Stimulated activated CD4-positive, alpha-beta T cell treated with anti-CD3 and anti-CD28 coated beads, Interleukin-12 subunit alpha, Interleukin-12 subunit beta, amount 100 ng/mL, for 48 hours (primary cell): ENCODE measurements at places on chromosomes 2 and 18.

- DNase-seq: no peak
These were observed 2.6 kb upstream of the HTR2B start for GRCh38 chr2:231127480-231127879.

GRCh38 chr18:59878644-59879043 is 21.2 kb upstream of the PMAIP1 start:
- DNase-seq: no peak

DNA sequence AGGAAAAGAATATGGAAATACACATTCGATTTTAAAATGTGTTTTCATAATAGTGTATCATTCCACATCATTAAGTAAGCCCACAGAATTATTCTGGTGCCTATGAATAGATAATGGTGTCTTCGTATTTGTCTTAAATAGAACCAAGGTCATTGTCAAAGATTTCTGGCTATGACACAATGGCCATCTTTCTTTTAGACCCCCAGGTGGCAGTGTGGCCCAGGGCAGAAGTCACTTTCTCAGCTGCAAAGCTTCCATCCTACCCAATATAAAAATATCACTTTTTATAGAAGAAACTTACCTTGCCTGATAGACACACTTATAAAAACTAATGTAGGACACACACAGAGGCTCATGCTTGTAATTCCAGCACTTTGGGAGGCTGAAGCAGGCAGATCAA is 57.5 kb downstream of the ZRANB3 start:
- no peak for DNase-seq

DNA sequence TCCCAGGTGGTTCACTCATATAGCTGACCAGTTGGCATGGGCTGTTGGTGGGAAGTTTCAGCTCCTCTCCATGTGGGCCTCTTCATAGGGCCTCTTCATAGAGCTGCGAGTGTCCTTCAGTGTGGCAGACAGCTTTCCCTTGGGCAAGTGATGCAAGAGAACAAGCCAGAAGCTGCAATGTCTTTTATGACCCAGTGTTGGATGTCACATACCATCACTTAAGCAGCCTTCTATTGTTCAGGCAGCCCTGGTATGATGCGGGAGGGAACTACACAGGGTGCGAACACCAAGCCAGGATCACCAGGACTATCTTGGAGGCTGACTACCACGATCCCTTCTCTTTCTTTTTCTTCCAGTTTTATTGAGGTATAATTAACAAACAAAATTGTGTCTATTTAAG is 126.5 kb upstream of the ITGA6 start:
- no peak for DNase-seq

DNA sequence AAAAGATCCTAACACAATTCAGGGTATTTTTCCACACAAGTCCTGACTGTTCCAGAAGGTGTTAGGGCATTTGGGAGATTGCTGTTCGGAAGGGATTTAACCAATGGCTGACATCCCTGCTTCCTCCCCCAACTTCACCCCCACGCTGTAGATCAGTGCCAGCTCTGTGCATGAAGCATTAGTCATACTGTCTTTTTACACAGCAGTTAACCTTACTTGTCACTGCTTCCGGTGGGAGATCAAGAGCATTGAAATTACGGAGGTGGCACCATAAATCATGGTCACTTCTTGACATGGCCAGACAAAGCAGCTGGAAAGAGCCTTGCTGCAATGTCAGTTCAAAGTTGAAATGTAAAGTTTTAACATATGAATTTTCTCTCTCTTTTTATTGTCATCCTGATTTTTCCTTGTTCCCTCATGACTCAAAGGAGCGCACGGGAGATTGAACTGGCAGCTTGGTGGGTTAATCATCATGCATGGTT is 70.2 kb downstream of the HRH4 start:
- DNase-seq: peak; percentile 3

DNA sequence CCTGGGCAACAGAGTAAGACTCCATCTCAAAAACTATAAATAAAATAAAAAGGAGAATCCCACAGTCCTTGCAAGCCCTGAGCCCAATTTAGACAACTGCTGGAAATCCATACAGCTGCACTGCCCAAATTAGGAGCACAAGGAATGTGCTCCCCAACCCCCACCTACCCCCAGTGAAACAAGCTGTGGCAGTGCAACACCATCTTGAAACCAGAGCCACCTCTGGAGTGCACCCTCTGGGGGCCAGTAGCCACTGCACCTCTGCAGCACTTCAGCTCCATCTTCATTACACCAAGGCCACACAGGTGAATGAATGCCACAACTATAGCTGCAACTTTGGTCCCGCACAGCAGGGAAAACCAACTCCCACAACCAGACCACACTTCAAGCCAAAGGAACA is 37.3 kb downstream of the USP34 start:
- DNase-seq: no peak

- no peak for DNase-seq
These were observed 133.5 kb downstream of the TANC1 start for GRCh38 chr2:159101755-159102489.

- no peak for DNase-seq
These were observed 876.5 kb downstream of the EPHA4 start for GRCh38 chr2:220695397-220696279.

DNA sequence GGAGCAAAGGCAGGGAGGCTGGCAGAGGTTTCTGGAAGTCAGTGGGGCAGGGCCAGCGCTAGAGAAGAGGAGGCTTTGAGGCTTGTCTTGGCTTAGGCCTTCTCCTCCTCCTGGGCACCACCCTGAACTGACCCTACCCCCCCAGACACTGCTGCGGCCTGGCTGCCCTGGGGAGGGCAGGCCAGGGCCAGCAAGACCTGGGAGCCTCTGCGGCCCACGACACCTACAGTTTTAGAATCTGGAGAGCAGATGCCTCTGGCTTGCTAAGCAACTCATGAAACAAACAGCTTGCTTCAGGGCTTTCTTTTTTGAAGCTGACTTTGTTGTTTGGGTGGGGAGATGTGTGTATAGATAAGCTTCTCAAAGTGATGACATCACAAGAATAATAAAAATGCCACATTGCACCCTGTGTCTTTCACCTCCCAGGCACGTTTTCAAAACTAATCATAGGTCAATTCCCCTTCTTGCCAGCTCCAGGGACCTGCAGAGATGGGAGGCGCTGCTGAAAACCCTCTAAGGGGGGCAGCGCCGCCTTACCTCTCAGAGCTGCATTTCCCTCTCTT is 46.2 kb upstream of the SMAD7 start:
- no peak for DNase-seq

GRCh38 chr18:77068321-77069312 is 64.0 kb downstream of the MBP start:
- no peak for DNase-seq

- DNase-seq: no peak
These were observed 27.5 kb upstream of the ACVR1 start for GRCh38 chr2:157903626-157904025.

GRCh38 chr2:222481941-222482340 is 57.6 kb downstream of the SGPP2 start:
- DNase-seq: no peak

DNA sequence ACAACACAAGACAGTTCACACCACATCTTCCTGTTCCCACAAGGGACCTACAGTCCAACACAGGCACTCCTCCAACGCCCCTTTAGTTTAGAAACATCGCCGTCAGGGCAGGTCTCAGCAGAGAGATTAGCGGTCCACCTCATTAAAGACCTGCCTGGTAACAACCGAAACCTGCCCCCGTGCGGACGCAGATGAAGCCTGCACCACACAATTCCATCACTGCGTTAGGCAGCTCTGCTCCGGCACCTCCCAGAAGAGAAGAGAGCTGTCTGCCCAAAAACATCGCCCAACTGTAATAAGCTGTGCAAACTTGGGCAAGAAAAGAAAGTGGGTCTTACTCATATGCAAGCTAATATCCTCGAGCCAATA is 32.7 kb downstream of the ZNF516 start:
- no peak for DNase-seq

- DNase-seq: no peak
These were observed 202.8 kb downstream of the BABAM2 start for GRCh38 chr2:28093308-28093707.

DNA sequence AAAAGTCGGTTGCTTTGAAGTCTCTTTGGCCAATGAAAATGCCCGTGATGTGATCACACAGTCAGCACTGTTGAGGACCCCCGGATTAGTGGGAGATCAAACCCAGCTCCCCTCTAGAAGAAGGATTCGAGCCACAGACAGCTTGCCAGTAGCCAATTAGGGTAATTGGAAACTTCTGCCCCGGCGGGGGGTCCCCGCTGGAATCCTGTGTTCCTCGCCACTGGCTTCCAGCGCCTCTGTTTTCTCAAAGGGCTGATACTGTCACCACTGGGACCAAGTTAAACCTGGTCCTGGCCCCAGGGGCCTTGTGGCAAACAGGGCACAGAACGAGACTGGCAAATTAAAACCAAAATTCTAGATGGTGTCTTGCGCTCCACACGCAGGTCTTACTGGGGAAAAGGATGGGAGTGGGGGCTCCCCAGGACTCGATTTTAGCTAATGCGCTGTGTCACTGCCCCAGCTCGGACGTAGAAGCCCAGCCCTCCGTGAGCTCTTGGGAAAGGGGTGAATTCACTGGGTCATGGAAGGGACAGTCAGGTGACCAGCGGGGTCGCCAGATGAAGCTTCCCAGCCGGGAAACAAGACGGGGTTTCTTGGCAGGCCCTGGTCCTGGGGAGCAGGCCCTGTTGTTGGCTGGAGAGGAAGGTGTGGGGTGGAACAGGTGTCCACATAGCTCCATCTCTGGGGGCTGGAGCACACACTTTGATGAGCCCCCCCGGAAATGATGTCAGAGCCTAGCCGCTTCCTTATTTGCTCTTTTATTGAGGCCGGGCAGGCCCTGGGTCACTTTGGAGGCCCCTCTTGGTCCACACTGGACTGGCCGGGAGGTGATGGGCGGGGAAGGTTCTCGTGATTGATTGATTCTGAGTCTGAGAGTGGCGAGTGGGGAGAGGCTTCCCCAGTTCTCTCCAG is 90.2 kb downstream of the SMAD7 start:
- DNase-seq: no peak

- no peak for DNase-seq
These were observed 65.8 kb upstream of the ATL2 start for GRCh38 chr2:38442643-38443541.

GRCh38 chr2:228615496-228615895 is 434.0 kb upstream of the SPHKAP start:
- DNase-seq: no peak

DNA sequence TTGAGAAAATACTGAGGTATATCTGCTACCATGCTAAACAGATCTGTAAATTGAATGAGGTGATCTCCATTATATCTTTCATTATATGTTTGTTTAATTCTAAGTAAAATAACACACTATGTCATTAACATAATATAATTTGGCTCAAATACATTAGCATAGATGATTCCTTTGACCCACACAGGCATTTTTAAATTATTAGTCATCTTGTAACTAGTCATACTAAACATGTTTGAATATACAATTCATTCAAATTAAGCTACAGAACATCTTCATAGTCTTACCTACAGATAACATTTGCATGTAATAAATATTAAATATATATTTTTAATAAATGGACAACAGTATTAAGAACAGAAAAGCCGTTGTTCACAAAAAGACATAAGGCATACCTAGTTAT is 52.7 kb upstream of the KYNU start:
- DNase-seq: no peak

DNA sequence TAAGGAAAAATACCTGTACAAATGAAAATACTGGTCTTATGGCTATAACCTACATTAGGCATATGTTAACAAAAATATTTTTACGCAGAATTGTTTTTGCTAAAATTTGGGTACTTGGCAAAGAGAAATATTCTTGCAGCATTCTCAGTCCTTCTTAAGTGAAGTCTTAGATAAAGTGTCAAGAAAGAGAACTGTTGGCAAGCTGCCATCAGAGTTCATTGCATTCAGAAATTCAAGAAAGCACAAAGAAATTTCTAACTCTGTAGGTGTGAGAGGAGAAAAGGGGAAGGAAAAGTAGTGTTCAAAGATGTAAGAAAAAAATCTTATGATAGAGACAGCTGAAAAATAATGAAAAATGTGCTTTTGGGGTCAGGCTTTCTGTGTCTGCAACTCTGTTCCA is 86.7 kb downstream of the IRS1 start:
- no peak for DNase-seq
